ENCODE measurements at places on chromosomes 7 and 10.

DNA sequence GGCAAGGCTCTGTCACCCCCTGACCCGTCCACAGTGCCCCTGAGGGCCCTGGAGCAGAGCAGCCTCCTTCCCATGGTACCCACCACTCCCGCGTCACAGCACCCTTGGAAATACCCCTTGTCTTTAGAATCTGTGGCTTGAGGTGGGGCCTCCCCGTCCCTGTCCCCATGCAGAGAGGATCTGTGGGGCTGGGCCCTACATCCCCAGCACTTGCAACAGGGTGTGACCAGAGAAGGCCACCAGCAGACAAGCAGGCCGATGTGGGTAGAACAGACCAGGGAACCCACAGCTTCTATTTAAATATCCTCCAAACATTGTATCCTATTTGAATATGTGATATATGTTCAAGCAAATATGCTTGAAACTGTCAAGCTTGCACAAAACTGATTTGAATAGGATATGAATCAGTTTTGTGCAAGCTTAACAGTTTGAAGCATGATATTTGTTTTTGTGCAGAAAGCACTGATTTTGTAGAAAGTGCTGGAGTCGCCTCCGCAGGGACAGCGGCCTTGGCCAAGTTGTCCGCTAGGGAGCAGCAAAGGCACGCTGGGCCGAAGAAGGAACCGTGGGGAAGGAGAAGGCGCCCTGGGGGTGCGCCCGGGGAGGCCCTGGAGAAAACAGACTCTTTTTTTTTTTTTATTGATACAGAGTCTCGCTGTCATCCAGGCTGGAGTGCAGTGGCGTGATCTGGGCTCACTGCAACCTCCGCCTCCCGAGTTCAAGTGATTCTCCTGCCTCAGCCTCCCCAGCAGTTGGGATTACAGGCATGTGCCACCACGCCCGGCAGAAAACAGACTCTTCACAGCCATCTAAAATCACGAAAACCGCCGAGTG lies 2.2 kb downstream of the CFAP46 start:
- DNase-seq: peak; percentile 58

DNA sequence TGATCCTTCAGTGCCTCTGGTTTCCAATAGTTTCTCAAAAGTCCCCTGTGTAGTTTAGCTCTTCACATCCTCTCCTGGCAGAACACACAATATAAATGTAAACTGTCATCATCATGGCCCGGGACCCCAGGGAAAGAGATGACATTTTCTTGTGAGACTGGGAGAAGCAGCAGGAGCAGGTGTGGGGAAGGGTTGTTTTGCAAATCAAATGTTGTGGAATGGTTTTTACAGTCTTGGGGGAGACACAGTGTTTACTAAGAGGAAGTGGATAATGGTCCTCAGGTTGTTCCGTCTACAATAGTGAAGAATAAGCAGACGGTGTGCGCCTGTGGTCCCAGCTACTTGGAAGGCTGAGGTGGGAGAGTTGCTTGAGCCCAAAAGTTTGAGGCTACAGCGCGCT lies 159.1 kb downstream of the SEC23IP start:
- DNase-seq: no peak

DNA sequence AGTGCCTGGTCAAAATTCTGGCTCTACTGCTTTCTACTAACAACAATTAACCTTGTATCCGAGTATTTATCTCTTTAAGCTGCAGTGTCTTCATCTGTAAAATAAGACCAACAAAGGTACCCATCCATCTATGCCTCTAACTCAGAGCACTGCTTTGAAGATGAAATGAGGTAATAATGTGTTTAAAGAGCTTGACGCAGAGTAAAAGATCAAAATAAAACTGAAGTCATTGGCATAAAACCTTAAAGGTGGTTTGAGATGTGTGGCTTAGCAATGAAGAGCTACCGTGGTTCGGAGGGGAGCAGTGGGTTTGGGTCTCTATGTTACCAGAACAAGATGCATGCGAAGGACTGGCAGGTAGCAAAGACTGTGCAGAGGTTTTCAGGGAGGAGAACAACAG lies 16.1 kb upstream of the PRF1 start:
- no peak for DNase-seq

- peak; percentile 14 for DNase-seq
These were observed 61.3 kb downstream of the KAT6B start for GRCh38 chr10:74887614-74888284.

DNA sequence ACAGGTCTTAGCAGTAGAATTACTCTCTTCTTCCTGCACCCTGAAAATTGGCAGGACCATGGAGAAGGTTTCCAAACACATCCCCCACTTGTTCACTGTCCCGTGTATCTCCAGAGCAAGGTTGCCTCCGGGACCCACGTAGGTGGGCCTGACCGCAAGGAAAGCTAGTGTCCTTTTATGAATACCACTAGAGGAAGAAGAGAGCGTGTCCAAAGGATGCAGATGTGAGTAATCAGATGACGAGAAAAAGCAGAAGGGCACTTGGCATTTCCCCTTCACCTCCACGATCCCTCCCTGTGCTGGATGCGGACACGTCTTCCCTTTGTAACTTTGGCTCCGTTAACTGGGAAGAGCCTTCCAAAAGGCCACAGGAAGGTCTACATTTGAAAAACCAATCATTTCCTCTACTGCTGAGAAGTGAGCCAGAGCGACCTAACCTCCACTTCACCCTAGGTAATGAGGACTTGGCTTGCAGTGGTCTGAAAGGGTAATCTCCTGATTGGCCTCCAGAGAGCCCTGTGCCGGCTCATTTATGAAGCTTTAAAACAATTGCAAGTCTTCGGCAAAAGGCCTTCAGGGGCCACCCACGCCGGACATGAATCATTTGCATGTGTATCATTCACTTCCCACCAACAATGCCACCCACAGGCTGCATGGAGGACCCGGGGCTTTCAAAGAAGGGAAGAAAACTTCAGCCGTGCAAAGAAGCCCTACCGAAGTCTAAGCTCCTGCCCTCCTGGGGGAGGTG lies 55.4 kb downstream of the LYZL1 start:
- DNase-seq: peak; percentile 90

DNA sequence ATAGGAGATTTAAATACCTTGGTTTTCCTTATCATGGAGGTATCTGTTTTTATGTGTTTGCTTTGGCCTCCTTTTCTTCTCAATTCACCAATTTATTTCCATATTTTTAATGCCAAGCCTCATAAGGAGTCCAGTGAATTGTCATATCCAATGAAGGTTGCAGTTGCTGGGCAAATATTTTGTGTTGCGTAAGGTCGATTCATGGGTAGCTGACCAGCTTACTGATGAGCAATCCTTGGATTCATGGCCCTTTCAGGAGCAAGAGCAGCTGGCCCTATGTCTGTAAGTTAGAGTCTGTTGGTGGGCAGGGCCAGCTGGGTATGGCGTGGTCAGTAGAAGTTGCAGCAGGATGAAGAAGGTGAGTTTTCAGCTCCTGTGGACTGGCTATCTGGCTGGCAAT lies 182.9 kb downstream of the PFKFB3 start:
- DNase-seq: peak; percentile 17

- DNase-seq: no peak
These were observed 683 bp downstream of the MACROH2A2 start for GRCh38 chr10:70053218-70053840.

GRCh38 chr10:51630640-51631005 lies 68.8 kb downstream of the CSTF2T start:
- DNase-seq: no peak

DNA sequence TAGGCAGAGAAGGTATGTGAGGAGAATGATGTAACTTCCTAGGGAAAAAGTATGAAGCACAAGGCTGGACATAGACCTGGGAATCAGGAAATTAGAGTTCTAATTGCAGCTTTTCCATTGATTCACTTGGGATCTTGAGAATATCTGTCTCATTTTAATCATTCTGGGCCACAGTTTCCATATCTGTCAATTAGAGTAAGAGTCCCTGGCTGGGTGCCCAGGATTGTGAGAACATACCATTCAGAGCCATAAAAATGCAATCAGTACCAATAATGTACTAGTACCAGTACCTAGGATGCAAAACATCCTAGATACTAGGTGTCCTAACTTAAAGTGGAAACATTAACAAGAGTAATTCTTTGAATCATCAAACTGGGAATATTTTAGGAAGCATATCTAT lies 29.6 kb downstream of the CAV1 start:
- no peak for DNase-seq

DNA sequence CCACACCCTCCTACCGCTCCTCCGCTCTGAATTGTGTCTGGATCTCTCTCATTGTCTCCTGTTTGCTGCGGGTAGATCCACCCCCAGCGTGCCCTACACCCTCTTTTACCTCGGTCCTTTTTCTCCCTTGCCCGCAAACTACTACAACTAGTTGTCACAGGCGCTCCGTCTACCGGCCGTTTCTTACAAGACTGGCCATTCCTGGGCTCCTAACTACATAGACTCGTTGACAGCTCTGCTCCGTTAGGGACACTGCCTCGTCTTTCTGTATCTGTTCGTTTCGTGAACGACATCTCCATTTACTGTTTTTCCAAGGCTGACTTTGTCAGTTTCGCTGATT lies 786 bp downstream of the TAF3 start:
- peak; percentile 53 for DNase-seq

DNA sequence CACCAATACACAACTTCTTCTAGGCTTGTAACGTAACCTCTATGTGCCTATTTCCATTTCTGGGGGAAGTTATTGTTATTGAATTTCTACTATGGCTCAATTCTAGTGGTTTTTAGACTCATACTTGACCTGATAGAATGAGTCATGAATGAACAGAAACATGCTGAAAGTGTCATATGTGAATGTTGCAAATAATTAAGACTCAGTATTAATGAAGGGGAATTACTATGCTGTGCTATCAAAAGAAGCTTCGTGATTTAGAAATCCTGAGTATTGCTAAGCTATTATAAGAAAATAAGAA lies 135.1 kb upstream of the ZWINT start:
- no peak for DNase-seq

DNA sequence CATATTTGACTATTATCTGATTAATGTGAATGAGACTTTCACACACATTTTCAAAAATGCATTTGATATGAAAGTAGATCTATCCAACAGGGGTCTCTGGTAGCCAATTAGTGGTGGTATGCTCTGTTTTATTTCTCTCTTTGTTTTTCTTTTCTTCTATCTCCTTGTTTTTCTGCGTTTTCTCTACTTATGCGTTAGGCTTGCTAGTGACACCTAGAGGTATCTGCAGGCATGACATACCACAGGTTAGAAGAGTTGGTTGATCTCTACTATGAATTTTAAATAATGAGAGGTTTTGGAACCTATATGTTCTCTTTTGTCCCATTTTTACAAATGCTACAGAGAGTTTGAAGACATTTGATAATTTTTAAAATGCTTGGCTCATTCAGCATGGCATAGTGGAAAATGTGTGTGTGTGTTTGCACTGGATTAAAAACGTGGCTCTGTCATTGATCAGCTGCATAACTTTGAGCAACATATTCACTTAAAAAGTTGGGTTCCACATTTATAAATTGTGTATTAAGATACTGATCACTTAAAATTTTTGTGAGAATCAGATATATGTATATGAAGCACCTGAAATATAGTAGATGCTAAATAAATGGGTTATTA lies 28.1 kb upstream of the PLXDC2 start:
- DNase-seq: peak; percentile 67

- peak; percentile 24 for DNase-seq
These were observed 34.8 kb upstream of the SEPHS1 start for GRCh38 chr10:13382703-13383398.

DNA sequence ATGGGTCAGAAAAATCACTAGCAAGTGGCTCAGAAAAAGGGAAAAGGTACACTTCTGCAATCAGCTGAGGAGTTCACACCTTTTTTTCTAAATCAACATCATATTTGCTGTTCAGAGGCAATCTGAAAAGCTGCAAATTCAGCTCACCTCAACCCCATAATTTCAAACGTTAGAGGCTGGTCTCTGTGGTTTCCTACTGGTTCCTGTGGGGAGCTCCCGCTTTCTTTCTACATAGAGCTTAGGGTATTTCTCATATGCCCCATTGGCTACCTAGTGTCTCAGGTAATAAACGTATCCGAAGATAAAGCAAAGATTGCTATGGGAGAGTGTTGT lies 5.2 kb upstream of the ZNF22 start:
- DNase-seq: no peak

DNA sequence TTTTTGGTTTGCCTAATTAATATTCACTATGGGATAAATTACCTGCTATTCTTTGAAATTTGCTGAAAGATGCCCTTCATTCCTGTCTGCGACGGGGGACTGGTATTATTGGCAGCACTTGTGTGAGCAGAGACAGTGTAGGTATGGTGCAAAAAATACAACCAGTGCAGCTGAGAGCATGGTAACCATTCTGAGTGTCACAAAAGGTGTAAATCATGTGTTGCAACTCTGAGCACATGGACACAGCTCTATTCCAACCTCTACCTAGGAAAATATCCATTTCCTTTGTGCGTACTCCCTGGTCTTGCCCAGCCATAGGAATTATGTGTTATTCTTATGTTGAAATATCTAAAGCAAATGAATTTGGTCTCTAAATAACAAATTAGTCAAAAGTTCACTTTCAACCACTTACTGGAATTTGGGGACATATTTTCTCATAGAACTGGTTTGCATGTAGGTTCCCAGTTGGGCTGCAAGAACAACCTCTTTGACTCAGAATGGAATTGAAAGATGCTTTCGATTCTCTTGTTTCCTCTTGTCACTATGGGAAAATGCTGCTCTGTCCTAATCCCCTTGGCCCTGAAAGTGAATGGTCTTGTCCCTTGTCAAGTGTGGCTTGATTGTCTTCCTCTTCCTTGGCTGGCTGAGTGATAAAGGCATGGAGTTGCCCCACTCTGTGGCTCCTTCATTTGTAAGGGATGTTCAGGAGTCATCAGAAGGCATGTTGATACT lies 57.0 kb downstream of the CELF2 start:
- no peak for DNase-seq

GRCh38 chr7:154929006-154929726 lies 73.8 kb downstream of the PAXIP1 start:
- no peak for DNase-seq

DNA sequence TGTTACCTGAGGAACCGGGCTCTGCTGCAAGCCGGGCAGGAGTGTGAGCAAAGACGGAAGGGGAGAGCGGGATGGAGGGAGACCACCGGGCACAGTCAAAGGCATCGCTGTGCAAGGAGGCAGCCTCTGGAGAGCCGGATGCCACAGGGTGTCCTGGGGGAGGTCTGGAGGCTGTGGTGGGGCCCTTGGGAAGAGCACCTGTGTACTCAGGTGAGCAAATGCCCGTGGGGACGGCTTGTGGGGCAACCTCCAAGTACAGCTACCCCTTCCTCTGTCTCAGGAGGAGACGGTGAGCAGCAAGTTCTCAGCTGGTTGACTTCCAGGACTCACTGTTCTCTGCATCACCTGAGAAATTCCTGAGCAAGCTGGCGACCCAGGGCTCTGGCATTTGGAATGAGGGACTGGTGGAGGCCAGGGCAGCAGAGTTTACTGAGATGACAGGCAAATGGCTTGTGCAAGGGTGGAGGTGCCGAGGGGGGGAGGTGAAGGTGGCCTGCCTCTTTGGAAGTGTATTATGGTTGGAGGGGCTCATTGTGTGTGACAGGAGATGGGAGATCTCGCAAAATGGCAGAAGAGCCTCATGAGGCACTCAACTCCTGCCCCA lies 345.2 kb upstream of the SHH start:
- DNase-seq: no peak

- DNase-seq: no peak
These were observed 78.1 kb downstream of the HIF1AN start for GRCh38 chr10:100613846-100614245.

DNA sequence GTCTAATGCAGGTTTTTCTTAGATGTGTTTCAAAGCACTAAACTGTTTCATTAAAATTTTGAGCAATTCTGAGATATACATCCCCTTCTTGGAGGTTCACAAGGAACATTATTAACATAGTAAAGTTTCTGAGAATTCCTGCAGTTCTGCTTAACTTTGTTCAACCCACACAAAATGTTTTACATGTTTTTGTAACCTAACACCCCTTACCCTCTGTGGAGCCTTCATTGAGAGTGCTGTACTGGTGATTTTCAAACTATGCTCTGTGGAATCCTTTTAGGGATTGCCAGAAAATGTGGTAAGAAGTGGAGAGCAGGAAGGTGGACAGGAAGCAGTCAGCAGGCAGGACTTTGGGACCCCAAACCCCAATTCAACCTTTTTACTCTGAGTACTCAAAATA lies 53.6 kb upstream of the ABCB5 start:
- DNase-seq: no peak
